ENCODE measurements at places on chromosomes 7 and 10.

DNA sequence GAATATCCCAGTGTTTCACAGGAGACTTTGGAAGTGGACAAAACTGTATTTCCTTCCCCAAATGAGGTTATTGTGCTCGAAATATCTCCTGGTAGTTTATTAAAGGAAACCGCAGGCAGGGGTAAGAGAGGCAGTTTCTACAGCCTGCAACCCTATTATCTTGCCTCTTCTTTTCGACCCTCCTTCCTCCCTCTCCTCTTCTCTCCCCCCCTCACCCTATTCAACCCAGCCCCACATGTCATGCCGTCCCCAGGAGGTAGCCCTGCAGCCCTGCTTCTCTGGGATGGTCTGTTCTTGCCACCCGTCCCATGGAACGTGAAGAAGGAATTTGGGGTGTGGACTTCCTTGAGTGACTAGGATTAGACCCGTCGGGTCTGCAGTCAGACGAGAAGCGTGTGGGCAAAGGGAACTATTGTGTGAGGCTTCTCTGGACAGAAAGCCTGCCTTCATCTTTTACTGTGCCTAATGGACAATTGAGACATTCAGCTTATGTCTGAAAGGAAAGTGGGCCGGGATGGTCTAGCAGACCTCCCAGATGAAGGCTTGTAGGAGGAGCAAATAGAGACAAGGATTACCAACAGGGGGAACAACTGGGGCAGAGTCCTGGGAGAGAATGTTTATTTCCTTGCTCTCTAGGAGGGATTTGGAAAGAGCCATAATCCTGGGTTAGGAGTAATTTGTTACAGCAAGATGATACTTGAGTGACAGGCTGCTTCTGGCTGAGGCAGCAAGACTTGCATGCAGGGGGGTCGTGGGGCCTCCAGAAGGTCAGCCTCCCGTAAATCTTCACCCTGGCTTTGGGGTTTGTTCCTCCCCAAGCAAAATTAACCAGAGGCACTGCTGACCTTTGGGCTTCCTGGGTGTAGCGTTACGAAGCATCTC, 77.8 kb downstream of the TCF7L2 start:
- no peak for DNase-seq

DNA sequence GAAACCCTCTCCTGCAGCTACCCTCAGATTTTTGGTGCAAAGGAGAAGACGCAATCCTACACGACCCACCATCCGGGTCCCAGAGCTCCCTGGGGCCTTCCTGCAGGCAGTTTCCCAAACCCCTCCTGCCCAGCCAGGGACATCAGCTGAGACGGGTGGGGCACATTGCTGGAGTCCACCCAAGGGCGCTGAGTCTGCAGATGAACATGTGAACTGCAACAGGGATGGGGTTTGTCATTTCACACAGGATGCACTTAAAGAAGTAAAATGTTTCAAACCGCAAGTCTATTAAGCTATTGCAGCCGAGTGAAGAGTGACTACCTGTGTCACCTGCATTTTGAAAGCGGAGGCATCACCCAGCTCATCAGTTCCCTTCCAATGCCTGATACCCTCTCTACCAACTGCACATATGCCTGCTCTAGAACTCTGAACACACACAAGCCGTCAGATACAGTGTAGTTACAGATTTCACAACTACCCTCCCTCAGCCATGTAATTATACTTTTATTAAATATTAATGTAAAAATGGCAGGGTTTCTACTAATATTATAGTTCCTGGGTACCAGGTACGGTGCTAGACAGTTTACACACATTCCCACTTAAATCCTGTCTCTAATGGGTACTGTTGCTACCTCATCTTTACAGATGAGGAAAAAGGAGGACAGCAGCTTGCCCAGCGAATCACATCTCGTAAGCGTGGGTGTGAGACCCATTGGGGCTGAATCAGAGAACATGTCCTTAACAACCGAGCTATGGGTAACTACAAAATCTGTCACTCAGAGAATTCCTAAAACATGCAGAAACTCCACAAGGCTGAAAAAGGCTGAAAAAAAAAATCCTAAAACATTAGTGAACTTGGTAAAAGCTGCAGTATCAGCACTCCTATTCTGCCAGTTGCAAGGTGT, 71.2 kb downstream of the GRB10 start:
- DNase-seq: no peak

DNA sequence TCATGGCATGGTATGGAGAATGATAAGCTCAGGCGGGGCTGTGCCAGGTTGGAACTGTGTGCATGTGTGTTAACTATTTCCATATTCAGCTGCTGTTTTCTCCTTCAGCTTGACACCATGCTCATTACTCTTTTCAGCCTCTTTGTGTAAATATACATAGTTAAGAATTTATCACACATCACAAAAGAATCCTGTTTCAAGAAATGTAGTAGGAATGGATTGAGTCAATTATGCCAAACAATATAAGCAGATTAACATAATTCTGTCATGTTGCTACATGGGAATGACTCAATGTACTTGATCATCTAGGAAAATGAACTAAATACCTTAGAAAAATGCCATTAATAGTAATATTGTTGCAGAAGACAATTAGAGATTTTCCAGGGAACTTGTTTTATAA, 687.4 kb downstream of the PARD3 start:
- no peak for DNase-seq

GRCh38 chr7:157139111-157139809, 534 bp downstream of the UBE3C start:
- no peak for DNase-seq

DNA sequence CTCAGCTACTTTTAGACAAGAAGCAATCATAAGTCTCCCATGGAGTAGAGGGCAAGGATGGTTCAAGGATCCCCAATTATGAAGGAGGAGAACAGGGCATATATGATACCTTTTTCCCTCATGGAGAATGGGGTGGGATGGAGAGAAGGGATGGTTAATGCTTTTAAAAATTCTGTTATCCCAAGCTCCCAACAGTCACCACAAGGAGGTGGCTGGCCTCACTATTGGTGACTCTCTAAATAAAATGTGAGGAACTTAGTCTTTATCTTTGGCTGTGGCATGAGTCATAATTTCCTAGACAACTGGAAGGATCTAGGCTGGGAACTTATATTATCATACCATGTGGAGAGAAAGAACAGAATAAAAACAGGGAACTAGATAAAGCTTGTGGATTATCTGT, 297.0 kb downstream of the PHTF2 start:
- no peak for DNase-seq

GRCh38 chr7:70645279-70645678, 486.7 kb upstream of the GALNT17 start:
- DNase-seq: no peak

- DNase-seq: no peak
Measured at GRCh38 chr10:18449611-18450026, 201.8 kb downstream of the NSUN6 start.

DNA sequence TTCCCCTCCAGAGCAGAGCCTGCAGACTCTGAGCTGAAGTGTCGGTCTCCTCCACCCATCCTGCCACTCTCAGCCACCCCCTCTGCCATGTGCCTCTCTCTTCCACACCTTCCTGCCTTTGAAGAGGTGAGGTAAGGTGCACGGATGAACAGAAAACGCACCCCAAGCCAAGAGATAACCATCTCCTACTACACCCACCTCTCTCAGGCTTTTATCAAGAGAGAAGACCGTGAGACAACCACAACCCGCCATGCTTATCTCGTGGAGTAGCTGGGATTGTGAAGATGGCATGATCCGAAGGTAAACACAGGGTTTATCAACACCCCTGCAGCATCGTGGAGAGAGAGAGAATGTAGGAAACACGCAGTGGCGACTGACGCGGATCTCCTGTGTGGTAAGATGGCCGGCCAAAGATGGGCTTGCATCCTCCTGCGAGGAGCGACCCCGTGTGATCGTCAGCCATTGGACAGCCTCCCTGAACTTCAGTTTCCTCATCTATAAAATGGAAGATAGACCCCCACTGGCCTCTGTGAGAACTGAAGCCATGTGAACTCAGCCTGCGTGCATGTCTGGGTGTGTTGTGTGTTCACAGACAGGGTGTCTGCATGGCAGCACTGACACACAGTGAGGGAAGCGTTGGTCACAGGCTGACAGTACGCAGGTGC, 219.0 kb downstream of the DIP2C start:
- no peak for DNase-seq

- DNase-seq: no peak
Measured at GRCh38 chr7:25978466-25978865, 173.5 kb upstream of the NFE2L3 start.
